ENCODE measurements at places on chromosomes 1 and 21. TPM values are rescaled to one million over a fixed set of nuclear protein-coding genes. Genes with fewer than 3 reads are reported as not detected.

The PCAT6 gene
- total RNA-seq: not detected

The PPIAL4G gene
- not detected for total RNA-seq

The EPHA8 gene
- total RNA-seq: not detected

The RHEX gene
- not detected for total RNA-seq

The GBP4 gene
- 3.7 TPM for total RNA-seq

The ZYG11A gene
- total RNA-seq: 0.72 TPM

The PGLYRP4 gene
- not detected for total RNA-seq

The S100A7 gene
- total RNA-seq: not detected

The CXADR gene
- 2.0 TPM for total RNA-seq

The S100A1 gene
- total RNA-seq: 0.54 TPM

The RPTN gene
- total RNA-seq: not detected

The SPATA46 gene
- not detected for total RNA-seq

The NBPF4 gene
- total RNA-seq: not detected

The SV2A gene
- 25.0 TPM for total RNA-seq

The OLIG2 gene
- not detected for total RNA-seq

The PLA2G5 gene
- total RNA-seq: 0.36 TPM

The AKT3 gene
- total RNA-seq: 36.6 TPM

The RNF220 gene
- 39.7 TPM for total RNA-seq

The SEC16B gene
- total RNA-seq: 4.8 TPM

The PCBP3 gene
- 1.2 TPM for total RNA-seq

The PEX10 gene
- 12.8 TPM for total RNA-seq

The BATF3 gene
- total RNA-seq: not detected

The CDCA8 gene
- total RNA-seq: 0.25 TPM

The KCNN3 gene
- 0.09 TPM for total RNA-seq

The ACTA1 gene
- not detected for total RNA-seq

The SPATA17 gene
- total RNA-seq: 1.8 TPM

The TCHHL1 gene
- not detected for total RNA-seq

The GPR37L1 gene
- total RNA-seq: not detected

The GUCA2B gene
- not detected for total RNA-seq

The IL20 gene
- not detected for total RNA-seq

The CNKSR1 gene
- not detected for total RNA-seq

The TTC22 gene
- total RNA-seq: not detected

The CRTC2 gene
- total RNA-seq: 6.6 TPM

The TTLL10 gene
- total RNA-seq: not detected

The SLC5A3 gene
- total RNA-seq: 28.5 TPM

The OR2L5 gene
- not detected for total RNA-seq

The NID1 gene
- 26.7 TPM for total RNA-seq

The THEM5 gene
- total RNA-seq: not detected

The CDK18 gene
- total RNA-seq: 0.27 TPM

The EXO1 gene
- 1.2 TPM for total RNA-seq

The SON gene
- total RNA-seq: 138 TPM

The ARF1 gene
- total RNA-seq: 58.0 TPM

The SPRR3 gene
- not detected for total RNA-seq

The CD1E gene
- not detected for total RNA-seq

The OLFML2B gene
- total RNA-seq: 14.5 TPM

The SNRPE gene
- total RNA-seq: 105 TPM

The DDAH1 gene
- total RNA-seq: 88.9 TPM
